Hematopoietic multipotent progenitor cell treated with erythropoietin and hydrocortisone succinate and interleukin-3 and kit ligand, for 15 days (in vitro differentiated cells): ENCODE measurements at places on chromosomes 5 and 9.

GRCh38 chr9:81389569-81389993, 299.8 kb downstream of the TLE1 start:
- no peak for DNase-seq

DNA sequence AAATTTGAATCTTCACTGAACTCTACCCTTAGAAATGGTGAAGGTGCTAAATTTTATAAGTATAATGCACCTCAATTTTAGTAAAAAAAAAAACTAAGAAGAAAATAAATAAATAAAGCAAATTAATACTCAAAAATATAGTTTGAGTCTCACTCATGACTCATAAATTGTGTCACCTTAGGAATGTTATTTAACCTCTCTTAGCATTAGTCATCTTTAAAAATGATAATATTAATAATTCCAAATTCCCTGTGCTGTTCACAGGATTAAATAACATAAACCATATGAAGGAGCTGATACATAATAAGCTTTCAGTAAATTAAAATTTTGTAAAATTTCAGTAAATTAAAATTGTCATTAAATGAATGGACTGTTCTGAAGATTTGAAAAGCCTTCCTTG, 339.8 kb upstream of the RGMB start:
- DNase-seq: no peak

DNA sequence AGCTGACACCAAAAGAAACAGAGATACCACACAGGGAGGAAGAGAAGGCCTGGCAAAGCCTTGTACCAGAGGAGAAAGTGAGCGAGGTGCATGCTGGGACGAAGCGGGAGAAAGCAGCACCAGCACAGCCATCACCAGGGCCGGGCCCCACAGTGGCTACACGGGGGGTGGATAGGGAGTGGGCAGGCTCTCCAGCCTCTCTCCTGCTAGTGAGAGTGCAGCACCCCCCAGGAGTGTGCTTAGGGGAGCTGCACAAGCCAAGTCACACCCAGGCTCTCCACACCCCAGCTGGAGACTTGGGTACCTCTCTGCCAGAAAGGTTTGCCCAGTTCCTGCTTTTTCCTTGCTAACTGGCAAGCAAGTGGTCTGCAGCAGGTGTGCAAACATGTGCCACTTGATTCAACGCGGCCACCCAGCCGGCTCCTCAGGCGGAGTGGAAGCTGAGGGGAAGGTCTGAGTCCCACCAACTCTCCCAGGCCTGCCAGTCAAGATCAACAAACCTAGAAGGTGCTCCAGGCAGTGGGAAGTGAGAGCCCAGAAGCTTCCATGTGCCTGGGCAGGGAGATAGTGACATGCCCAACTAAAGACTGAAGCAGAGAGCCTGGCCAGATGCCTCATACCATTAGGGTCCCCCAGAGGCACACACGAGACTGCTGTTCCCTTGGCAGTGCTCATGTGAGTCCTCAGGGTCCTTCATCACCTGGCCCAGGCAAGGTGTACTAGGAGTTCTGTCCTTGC, 39.9 kb downstream of the BICD2 start:
- DNase-seq: no peak

- no peak for DNase-seq
Observed at GRCh38 chr9:118034701-118035100, 330.5 kb downstream of the TLR4 start.

- DNase-seq: no peak
Observed at GRCh38 chr9:113403646-113404045, 2.6 kb upstream of the ALAD start.

DNA sequence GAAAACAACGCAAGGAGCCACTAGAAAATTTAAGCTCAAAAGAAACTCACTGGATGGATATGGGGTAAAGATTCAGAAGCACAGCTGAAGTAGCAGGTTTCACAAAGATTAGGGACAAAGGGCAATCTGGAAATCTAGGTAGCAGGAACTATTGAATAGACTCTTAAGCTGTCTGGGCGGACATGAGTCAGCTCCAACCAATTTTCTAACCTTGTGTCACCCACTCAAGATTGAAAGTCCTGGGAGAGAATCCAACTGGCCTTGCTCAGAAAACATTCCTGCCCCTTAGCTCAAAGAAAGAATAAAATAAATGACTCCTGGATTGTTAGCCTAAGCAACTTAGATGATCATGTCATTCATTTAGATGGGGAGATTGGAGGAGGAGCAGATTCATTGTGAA, 69.2 kb downstream of the STK32A start:
- DNase-seq: no peak
